Activated naive CD8-positive, alpha-beta T cell treated with anti-CD3 and anti-CD28 coated beads, Interleukin-2, amount 50 U/mL, for 16 hours (primary cell): ENCODE measurements at places on chromosomes 12 and 14.

DNA sequence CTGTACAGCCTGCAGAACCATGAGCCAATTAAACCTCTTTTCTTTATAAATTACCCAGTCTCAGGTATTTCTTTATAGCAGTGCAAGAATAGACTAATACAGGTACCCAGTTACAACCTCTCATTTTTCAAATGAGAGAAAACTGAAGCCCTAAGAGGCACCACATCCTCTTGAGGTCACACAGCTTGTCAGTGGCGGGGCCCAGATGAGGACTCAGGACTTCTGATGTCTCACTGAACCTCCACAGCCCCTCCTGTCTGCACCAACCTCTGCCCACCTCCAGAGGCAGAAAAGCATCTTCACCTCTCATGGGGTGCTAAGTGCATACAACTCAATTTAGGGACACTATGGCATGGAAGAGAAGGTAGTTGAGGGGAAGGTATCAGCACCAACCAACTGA lies 120.7 kb downstream of the CRACR2A start:
- no peak for DNase-seq

GRCh38 chr12:72075891-72076557 lies 137.4 kb downstream of the TPH2 start:
- DNase-seq: no peak

DNA sequence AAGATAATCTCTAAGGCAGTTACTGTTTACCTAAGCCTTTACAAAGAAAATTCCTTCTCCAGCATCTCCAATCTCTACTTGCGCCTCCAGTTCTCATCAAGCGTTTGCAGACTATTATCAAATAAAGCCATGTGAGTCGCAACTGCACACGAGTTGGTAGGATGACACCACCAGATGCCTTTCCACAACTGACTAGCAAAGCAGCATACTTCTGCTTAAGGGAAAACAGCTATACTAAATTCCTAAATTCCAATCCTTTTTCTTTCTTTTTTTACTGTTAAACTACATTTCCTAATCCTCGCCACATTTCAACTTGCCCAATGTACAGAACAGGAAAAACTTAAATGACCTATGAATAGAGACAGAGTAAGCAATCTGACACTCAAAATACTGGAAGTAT lies 166.7 kb downstream of the ITPR2 start:
- no peak for DNase-seq

DNA sequence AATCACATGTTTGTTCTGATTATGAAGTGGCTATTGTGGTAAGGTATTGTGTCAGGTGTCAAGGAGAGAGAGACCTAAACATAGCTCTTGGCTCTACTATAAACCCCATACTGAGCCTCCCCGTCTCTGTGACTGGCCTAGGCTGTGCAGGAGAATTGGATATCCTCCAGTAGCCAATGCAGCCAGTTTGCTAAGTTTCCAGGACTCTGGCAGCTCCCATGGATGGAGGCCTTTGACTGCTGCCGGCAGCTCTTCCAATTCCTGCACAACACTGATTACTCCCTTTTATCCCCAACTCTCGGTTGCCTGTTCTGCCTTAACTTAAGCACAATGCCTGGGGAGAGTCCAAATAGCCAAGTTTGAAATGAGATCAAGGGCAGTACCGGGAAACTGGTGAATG lies 59.3 kb downstream of the ABCC9 start:
- DNase-seq: no peak
